CD4-positive, alpha-beta T cell treated with Interleukin-4 for 4 hours (primary cell): ENCODE measurements at places on chromosomes 16 and 17.
A peak's percentile ranks its signal among the peaks of the same experiment; 100 is the strongest.

GRCh38 chr16:57724531-57724930 is 11.0 kb upstream of the KATNB1 start:
- DNase-seq, result no peak

DNA sequence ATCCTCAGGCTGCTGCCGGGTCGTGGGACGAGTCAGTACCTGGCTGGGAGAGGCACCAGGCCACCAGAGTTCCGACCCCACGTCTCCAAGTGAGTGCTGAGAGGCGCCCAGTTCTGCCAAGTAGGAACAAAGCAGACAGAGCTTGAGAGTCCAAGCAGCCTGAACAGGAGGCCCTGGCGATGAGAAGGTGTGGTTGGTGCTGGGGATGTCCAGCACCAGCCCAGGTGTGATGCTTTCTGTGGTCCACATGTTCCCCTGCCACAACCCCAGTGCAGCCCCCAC is 10.8 kb downstream of the TAX1BP3 start:
- no peak for DNase-seq

- no peak for DNase-seq
These were observed 464 bp downstream of the RUNDC3A start for GRCh38 chr17:44308865-44309264.

- peak; percentile 50 for DNase-seq
These were observed 11.1 kb downstream of the COG1 start for GRCh38 chr17:73203788-73204479.
